Right forelimb (tissue), 1 donor: ENCODE measurements at places on chromosomes 6 and 20.

GRCh38 chr6:166691199-166691598 lies 64.1 kb upstream of the RPS6KA2 start:
- DNase-seq = no peak

DNA sequence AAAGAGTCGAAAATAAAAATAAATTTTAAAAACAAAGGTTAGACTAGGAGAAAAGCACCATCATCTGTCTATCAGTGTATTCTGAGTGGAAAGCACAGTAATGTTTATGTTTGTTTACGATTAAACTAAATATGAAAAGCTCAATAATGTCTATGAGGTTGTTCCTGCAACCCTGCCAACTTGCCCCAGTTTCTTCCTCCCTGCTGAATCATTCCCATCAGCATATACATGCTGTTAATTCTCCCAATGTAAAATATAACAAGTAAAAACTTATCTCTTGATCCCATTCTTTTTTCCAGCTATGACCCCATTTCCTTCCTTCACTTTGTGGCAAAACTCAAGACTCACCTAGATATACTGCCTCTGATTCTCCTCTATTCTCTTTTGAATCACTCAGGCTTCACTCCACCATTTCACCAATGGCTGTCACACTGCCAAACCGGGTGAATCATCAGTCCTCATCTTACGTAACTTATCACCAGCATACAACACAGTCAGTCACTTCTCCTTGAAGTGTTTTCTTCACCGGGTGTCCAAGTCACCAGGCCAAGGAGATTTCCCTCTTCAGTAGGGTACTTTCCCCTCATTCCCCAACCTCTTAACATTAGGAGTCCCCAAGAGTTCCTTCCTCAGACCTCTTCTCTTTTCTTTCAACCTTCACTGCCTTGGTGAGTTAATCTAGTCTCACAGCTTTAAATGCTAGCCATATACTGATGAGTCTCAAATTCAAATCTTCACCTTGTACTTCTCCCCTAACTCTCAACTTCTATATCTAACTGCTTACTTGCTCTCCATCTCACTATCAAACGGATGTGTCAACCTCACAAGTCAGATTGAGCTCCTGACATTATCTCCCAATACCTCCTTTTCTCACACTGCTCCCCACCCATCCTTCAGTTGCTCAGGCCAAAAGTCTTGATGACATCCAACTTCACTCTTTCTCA lies 6.2 kb downstream of the TMEM242 start:
- no peak for DNase-seq

DNA sequence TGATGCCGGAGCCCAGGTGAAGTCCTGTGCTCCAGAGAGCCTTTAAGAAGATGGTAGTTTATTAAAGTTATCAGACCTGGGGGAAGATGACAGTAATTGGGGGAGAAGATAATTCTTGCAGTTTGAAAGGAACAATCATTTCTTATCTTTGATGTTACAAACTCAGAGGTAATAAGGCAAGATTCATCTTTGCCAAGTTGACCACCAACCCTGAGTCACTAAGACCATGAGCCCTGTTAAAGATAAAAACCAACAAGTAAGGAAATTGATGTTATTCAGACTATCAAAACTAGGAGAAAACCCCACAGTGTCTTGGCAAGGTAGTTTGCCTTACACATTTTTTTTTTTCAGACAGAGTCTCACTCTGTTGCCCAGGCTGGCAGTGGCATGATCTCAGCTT lies 73.1 kb downstream of the MKKS start:
- DNase-seq = no peak

- no peak for DNase-seq
Observed at GRCh38 chr6:108952776-108953486, 104.7 kb downstream of the ARMC2 start.

- no peak for DNase-seq
Observed at GRCh38 chr6:133806382-133807140, 82.4 kb upstream of the TCF21 start.

DNA sequence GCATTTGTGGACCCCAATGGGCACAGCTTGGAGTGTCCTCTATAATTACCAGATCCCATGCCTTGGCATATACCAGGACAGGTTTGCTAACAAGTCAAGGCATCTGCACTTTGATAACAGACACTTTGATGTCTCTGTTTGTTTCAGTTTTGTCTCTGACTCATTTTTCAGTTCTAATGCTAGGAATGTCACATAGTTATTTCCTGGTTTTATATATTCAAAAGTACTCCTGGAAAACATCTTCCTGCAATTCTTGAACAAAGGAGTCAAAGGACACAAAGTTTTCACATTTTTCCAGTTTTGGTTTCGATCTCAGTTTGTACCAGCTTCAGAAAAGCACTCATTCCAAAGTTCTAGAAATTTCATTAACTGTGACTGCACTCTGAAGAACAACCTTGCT lies 188.1 kb downstream of the FOXC1 start:
- no peak for DNase-seq

GRCh38 chr6:143498428-143498827 lies 13.1 kb downstream of the FUCA2 start:
- no peak for DNase-seq
